ENCODE measurements at places on chromosomes 12 and 14.

GRCh38 chr12:94178882-94179281 is 30.5 kb downstream of the PLXNC1 start:
- DNase-seq = no peak

- no peak for DNase-seq
These were observed 29.3 kb downstream of the SLC38A2 start for GRCh38 chr12:46343118-46343852.

DNA sequence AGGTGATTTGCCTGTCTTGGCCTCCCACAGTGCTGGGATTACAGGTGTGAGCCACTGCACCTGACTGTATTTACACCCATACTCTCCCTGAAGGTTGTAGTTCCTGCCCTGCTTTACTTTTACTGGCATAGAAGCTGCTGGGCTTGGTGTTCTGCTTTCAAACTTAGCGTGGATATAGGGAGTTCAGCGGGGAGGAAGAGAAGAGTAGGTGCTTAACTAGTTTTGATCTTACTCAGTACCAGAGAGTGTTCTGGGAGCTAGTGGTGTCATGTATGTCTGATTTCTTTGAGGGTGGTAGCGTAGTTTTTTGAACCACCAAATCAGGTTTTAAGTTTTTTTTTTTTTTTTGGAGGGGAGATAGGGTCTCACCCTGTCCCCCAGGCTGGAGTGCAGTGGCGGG is 13.8 kb downstream of the RCOR1 start:
- DNase-seq = no peak

DNA sequence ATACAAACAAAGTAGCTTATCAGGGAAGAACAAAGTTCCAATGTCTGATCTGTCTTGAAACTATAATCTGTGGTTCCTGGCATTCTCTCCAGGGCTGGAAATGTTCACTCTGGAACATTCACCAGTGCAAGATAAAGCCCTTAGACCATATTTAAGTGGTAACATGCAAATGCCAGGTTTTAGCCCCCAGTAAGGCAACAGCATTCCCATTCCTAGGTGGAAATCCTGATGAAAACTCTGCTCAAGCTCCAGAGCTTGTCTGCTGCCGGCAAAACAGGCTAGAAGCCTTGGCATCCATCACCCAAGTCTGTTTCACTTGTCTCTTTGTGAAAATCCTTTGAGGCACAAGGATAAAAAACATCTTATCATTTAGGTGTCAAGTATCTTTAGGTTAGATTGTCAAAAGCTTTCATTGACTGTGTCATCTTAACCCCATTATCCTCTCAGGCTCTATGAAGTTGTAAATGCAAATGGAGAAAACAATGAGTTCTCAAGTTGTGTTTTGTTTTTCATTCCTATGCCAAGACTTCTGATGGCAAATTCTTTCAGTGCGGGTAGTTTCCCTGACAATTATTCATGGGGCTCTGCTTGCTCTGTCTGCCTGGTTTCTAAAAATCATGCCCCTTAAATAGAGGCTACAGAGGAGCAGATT is 344.7 kb downstream of the NELL2 start:
- no peak for DNase-seq

DNA sequence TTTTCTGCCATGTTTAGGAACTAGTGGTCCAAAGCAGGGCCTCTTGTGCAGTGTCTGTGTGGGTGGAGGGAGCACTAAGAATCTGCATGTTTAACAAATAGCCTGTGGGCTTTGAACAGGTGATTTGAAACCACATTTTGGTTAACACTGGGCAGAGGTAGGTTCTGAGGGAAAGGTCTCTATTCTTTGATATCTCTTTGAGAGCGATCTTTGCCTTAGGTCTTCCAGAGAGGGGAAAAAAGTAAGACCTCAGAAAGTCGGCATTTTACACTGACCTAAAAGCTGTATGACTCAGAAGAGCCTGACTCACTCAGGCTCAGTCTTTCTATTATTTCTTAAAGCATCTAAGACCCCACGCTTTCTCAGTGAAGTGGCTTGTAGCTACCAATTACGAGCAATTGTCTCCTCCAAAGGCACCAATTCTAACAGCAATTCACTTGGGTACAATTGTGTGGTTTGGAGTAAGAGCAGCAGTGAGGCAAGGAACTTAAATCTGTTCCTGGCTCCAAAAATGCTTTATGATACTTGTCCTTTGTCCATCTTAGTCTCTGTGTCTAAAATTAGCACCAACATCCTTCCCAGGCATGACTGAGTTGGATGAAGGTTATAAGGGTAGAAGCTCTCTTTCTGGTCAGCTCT is 8.8 kb downstream of the EIF2B2 start:
- DNase-seq = no peak

DNA sequence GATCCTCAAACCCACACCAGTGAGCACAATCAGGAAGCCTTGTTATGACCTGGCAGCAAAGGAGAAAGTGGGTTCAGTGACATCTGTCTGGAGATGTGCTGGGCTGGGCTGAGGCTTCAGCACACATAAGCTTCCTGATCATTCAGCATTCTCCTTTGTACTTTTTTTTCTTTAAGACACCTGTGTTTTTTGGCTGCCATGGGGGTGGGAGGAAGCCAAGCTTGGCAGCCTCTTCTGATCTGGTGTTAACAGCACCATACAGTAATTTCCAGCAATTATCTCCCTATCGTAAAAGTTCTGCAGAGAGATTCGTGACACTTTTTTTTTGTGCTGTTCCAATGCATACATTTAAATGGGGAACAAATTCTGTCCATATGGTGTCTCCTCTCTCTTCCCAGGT is 38.9 kb upstream of the RASSF3 start:
- no peak for DNase-seq

GRCh38 chr12:132433641-132434395 is 56.1 kb upstream of the FBRSL1 start:
- no peak for DNase-seq

- DNase-seq = no peak
These were observed 13.4 kb upstream of the ITPR2 start for GRCh38 chr12:26846416-26846815.

All from stimulated activated CD8-positive, alpha-beta memory T cell treated with anti-CD3 and anti-CD28 coated beads, Interleukin-4, amount 100 ng/mL, for 1 hour (primary cell).